Choroid plexus epithelial cell (primary cell): ENCODE measurements at places on chromosomes 13 and 19.

DNA sequence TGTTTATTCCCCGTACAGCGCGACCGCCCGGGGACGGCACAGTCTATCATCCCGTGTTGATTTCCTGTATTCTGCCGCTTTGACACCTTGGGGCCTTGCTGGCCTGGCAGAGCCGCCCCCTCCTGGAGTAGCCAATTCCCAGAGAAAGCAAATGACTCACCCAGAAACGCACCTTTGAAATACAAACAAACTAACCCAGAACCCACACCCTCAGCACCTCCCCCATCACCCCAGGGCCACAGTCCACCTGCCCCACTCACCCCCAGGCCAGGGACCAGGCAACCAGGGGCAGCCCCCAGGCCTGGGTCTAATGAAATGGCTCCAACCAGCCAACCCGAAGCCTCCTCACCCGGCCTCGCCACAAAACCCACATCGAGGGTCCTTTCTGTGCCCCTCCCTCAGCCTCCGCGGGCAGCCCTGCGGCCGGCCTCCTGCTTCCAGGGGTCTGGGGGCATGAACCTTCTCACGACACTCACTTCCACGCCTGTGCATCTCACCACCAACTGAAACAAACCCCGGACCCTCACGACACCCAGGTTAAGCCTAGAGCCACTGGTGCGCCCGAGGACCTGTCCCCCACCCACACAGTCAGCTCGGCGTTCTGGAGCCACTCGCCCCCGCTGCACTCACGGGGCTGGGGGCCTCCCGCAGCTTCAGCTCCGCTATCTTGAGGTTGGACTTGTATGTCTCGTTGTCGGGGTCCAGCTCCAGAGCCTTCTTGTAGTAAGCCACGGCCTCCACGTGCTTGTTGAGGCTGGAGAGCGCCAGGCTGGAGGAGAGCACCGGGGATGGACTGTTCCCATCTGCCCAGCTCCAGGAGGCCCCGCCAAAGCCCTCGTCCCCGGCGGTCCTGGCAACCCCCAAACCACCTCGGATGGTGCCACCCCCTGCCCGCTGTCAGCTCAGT lies 20.9 kb downstream of the SGTA start:
- DNase-seq, result no peak

DNA sequence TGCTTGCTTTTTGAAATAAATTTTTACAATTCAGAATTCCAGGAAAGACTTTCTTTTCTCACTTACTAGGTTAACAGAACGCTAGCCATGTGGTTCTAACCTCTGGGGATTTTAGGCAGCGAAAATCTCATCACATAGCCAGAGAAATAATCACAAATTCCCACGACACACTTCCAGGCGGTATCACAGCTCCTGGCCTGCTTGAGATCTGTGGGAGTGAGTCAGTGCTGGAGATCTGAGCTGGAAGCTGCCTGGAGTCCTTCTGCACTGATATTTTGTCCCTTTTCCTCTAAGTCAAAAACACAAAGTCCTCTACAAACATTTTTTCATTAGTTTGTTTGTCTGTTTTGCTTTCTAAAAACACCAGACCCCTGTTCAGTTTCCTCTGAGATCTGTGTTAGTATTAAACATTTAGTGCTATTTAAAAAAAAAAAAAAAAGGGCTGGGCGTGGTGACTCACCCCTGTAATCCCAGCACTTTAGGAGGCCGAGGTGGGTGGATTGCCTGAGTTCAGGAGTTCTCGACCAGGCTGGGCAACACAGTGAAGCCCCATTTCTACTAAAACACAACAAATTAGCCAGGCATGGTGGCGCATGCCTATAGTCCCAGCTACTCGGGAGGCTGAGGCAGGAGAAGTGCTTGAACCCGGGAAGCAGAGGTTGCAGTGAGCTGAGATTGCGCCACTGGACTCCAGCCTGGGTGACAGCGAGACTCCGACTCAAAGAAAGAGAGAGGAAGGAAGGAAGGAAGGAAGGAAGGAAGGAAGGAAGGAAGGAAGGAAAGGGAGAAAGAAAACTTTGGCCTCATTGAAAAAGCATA lies 12.2 kb upstream of the UBE2L5 start:
- DNase-seq, result peak; percentile 74

DNA sequence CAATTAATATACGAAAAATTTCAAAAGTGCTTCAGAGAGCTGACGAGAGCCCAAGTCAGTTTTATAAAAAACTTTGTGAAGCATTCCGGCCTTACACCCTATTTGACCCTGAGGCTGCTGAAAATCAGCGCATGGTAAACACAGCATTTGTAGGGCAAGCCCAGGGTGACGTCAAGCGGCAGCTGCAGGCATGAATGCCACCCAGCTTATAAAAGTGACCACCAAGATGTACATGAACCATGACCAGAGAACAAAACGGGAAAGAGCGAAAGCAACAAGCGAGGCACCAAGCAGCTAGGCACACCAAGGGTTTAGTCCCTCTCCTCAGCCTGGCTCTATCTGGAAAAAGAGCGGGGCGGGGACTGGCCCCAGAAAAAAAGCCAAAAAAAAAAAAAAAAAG lies 6.0 kb downstream of the SIGLEC11 start:
- DNase-seq, result no peak

DNA sequence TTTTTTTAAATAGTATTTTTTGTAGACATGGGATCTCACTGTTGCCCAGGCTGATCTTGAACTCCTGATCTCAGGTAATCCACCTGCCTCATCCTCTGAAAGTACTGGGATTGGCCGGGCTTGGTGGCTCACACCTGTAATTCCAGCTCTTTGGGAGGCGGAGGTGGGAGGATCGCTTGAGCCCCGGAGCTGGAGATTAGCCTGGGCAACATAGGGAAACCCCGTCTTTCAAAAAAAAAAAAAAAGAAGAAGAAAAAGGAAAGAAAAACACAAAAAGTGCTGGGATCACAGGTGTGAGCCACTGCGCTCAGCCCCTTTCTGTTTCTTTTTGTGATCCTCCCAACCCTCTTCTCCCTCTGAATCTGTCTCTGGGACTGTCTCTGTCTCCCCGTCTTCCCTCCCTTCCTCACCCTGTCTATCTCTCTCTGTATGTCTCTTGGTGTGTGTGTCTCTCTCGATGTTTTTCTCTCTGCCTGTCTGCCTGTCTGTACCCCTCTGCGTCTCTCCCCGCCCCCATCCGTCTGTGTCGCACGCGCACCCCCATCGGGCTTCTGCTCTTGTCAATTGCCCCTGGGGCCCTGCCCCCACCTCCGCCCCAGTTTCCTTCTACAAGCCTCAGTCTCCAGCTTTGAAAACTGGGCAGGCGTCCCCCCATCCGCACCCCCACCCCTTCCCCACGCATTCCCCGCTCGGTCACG lies 540 bp upstream of the ZFP36 start:
- DNase-seq, result peak; percentile 44

DNA sequence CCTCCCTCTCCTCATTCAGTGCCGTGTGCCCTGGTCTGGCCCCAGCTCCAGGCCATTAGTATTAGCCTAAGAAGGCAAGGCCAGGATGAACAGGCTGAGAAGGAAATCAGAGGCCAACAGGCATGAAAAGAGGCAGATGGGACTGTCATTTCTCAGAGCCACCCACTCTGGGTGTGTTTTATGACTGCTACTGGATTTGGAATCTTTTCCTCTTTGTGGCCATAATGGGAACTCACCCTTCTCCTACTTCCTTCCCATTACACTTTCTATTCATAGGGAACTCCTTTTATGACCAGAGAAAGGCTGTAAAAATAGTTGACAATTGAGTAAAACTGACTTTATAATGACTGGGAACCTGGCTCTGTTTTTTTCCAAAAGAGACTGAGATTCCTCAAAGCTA lies 17.7 kb downstream of the CEACAM8 start:
- DNase-seq, result no peak

DNA sequence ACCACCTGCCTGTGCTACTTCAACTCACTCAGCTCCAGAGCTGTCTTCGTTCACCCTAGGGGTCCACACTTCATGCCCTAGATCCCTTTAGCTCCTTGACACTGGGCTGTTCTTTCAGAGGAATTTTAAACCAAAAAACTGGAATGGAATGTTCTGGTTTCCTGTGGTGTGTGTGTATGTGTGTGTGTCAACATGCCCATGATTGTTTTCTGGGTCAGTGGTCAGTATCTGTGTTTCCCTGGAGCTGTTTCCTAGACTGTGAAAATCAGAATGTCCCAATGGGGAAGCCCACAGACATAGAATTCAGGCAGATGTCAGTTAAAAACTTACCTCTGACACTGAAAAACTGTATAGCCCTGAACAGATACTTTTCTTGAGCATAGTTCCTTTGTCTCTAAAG lies 1.3 kb downstream of the PMIS2 start:
- DNase-seq, result peak; percentile 68

DNA sequence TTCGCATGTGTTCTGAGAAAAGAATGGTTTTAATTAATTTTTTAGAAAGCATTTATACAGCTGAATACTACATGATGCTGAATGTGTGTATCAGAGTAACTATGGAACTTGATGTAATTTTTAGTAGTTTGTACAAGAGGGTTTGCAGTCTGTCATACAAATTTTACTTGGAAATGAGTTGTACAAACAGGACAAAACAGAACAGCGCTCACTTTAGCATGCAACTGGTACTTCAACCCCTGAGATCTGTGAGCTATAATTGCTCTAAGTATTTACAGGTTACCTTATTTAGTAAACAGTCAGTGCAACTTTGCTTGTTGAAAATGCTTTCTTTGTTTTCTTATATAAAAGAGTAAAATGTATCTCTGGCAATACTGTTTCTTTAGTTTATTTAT lies 706 bp downstream of the TNFRSF19 start:
- DNase-seq, result peak; percentile 63

GRCh38 chr13:110835721-110836604 lies 78.9 kb downstream of the ANKRD10 start:
- DNase-seq, result peak; percentile 23

GRCh38 chr19:14400951-14401431 lies 18.1 kb downstream of the DDX39A start:
- DNase-seq, result no peak

- DNase-seq, result no peak
These were observed 16.6 kb downstream of the CEACAM7 start for GRCh38 chr19:41671486-41671885.

DNA sequence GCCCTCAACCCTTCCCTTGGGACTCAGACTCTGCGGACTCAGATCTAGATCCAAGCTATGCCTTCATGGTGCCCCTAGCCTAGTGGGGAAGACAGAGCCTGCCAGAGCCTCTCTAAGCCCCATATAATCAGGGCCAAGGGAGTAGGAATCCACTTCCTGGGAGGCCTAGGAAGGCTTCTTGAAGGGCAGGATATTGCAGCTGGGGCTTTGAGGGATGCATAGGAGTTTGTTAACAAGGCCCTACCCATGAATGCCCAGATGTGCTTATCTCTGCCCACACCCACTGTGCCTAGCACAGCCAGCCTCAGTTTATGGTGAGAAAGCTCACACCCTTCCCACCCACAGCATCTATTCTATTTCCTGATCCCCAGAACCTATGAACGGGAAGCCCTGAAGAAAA lies 11.3 kb downstream of the APBA3 start:
- no peak for DNase-seq

GRCh38 chr19:32819419-32820400 lies 49.9 kb downstream of the SLC7A9 start:
- DNase-seq, result no peak

DNA sequence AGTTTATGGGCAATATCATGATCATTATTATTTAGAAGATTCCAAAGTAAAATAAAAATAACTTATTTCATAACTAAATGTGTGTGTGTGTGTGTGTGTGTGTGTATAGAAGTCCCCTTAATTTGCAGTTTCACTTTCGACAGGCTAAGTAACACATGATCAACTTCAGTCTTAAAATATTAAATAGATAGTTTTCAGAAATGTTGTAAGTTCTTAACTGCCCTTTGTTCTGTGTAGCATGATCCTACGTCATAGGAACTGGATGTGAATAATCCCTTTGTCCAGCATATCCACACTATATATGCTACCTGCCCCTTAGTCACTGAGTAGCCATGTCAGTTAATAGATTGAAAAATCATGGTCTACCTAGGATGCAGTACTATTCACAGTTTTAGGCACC lies 1863.5 kb upstream of the PCDH20 start:
- peak; percentile 8 for DNase-seq

- DNase-seq, result no peak
These were observed 3.5 kb downstream of the KCNA7 start for GRCh38 chr19:49069026-49069425.

- no peak for DNase-seq
These were observed 65.0 kb downstream of the ZNF627 start for GRCh38 chr19:11662278-11662677.

- no peak for DNase-seq
These were observed 65.2 kb downstream of the SCEL start for GRCh38 chr13:77600701-77601100.

- DNase-seq, result no peak
These were observed 142.2 kb downstream of the TBC1D4 start for GRCh38 chr13:75339635-75340374.

- peak; percentile 56 for DNase-seq
These were observed 247.3 kb upstream of the MAB21L1 start for GRCh38 chr13:35723821-35724220.

GRCh38 chr13:108938155-108938554 lies 308.7 kb downstream of the MYO16 start:
- no peak for DNase-seq

DNA sequence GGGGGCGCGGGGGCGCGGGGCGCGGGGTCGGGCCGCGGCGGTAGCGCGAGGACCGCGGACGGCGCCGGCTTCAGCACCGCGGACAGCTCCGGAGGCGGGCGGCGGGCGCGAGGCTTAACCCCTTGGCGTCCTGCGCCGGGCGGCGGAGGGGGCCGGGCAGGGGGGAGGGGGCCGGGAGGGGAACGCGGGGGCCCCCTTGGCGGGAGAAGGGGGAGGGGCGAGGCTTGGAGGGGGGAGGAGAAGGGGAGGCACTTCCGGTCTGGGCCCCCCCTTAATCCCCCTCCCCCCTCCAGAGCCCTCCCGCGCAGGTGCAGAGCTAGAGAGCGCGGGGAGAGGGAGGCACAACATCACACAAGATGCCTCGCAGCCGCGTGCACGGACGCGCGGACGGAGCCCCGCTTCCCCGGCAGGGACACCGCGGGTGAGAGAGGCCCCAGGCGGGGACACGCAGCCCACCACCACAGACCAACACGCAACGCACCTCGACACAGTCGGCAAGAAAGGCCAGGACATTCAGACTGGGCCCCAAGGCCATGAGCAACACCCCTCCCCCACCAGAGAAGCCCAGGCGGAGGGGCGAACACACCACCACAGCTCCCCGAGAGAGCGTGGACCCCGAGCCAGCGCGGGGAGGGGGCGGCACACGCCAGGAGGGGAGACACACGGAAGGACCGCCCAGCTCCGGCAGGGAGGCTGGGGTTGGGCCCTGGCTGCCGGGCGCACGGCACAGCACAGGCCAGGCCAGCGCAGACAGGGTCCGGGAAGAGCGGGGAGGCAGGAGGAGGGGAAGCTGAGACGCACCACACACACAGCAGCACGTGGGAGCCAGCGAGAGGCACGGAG lies 24.1 kb downstream of the SHANK1 start:
- DNase-seq, result no peak
